Common myeloid progenitor, CD34-positive (primary cell): ENCODE measurements at places on chromosomes 6 and 20.

DNA sequence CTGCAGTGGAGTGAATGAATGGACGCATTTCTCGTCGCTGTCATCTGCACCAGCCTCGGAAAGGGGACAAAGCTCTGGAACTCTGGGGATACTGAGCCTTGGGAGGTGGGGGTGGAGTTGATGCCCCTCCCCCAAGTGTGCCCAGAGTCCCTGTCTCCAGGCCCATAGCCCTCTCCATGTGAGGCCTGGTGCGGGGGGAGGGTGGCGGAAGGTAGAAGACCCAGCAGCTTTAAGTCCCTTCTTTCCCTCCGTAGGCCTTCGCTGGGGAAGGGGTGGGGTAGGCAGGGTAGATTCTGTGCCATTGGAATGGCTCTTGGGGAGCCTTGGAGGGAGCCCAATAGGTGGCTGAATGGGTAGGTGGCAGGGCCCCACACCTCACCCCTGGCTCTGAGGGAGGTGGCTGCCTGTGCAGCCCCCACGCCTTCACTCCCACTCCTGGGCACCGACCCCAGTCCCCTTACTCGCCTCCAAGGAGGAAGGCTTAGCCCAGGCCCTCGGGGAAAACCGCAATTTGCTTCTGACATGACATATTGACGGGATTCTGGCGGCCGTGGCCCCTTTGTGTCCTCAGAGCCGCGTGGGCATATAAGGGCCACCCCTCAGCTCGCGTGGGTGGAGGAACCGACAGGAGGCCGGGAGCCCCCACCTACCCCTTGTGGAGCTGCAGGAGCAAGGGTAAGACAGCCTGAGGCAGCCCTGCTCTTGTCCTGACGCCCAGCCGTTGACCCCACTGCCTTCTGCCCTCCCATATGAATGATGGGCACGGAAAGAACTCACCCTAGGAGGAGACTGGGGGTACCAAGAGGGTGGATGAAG, at the start of gene BPIFB3:
TSS of gene BPIFB3 (plus strand) at position 613 of the 816 bp plus-strand sequence. CDS start 1,533 bp downstream, outside the sequence.
- no peak for DNase-seq

GRCh38 chr6:75397656-75398465, 95.7 kb downstream of the FILIP1 start:
- no peak for DNase-seq

DNA sequence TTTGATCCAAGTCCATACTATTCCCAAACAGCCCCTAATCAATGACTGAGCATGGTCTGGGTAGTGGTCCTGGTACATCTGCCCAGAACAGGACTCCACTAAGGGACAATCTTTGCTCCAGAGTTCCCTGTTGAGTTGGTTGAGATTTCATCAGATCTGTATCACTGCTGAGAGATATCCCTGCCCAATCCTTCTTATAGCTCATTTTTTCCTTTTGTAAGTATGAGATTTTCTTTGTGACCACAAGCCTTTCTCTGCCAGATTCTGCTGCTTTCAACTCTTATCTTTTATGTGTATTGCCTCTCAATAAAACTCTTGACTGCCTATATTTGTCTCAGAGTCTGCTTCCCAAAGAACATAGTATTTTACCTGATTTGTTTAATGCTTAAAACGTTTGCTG, 46.2 kb upstream of the LAMA2 start:
- DNase-seq, result no peak

DNA sequence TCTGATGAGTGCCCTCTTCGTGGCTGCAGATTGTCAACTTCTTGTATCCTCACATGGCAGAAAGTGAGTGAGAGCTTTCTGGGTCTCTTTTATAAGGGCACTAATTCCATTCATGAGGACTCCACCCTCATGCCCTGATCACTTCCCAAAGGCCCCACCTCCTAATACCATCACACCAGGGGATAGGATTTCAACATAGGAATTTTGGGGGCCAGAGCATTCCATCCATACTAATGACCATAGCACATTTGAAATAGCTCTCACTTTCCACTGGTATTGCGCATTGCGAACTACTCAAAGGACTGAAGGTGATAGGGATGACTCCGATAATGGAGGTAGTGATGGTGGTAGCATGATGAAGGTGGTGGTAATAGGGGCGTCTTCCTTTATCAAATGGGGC, 324.3 kb downstream of the PRL start:
- no peak for DNase-seq

GRCh38 chr20:25865715-25866656, 169.3 kb upstream of the ZNF337 start:
- peak; percentile 81 for DNase-seq

DNA sequence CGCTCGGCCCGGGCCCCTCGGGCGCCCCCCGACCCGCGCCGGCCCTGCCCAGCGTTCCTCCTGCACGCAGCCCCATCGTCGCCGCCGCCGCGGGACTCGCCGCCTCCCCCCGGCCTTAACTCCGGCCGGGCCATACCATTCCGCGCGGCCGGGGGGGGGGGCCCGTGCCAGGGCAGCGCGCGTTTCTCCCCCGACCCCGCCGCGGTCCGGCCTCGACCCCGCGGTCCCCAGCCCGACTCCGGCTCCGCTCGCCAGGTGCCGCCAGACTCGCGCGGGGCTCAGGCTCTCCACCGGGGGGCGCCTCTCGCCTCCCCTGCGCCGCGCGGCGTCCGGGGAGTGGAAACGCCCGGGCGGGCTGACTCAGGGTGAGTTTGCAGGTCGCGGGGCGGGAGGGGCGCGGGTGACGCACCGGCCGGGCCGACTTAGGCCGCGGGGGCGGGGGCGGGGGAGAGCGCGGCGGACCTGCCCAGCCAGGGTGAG, at the start of gene SRXN1:
TSS of gene SRXN1 (minus strand) at position 91 of the 480 bp plus-strand sequence. CDS start at position 76, 15 bp downstream.
- peak; percentile 95 for DNase-seq

- DNase-seq, result peak; percentile 52
Measured at GRCh38 chr6:36963451-36964290, 9.1 kb downstream of the PI16 start.

DNA sequence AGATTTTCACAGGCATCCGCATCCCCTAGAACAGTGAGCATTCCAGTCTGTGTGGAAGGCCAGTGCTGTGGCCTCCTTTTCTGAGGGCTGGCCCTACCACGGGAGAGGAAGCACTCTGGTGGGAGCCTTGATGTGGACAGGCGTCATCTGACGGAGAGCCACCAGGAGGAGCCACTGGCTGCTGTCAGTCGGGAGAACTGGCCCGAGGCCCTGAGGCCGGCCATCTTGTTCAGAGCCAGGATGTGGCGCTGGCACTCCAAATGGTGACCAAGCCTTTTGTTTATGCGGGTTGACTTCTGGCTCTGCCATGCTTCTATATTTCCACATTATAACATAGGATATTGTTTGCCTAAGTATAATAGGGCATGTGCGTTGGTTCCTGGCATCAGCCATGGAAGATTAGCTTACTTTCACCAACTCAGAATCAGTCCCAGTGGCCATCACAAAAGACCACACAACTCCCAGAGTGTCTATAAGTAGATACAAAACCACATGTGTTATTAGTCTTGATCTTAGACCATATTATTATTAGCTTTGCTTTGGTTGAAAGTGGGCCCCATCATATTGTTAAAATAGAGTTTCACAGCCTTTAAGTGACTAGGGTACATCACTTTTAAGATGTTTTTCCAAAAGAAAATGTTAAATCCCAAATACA, 273.9 kb upstream of the TAB2 start:
- no peak for DNase-seq

- DNase-seq, result no peak
Measured at GRCh38 chr20:40494248-40494647, 194.8 kb downstream of the MAFB start.

- no peak for DNase-seq
Measured at GRCh38 chr20:45028424-45029136, 62.3 kb downstream of the STK4 start.

DNA sequence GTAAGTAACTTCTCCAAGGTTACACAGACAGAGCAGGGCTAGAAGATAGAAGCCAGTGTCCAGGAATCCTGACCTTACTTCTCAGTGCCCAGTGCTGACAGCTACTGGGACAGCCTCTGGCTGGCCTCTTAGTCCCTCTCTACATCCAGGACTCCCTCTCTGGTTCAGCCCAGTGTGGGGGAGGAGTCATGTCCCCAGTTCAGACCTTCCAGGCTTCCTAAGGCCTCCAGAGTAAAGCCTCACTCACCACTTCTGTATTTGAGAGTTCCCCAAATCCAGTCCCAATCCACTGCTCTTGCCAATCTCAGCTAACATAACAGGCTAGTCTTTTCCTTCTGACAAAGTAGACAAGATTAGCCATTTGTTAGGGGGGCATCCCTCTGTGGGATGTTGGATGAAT, 36.9 kb upstream of the EPB41L1 start:
- no peak for DNase-seq

DNA sequence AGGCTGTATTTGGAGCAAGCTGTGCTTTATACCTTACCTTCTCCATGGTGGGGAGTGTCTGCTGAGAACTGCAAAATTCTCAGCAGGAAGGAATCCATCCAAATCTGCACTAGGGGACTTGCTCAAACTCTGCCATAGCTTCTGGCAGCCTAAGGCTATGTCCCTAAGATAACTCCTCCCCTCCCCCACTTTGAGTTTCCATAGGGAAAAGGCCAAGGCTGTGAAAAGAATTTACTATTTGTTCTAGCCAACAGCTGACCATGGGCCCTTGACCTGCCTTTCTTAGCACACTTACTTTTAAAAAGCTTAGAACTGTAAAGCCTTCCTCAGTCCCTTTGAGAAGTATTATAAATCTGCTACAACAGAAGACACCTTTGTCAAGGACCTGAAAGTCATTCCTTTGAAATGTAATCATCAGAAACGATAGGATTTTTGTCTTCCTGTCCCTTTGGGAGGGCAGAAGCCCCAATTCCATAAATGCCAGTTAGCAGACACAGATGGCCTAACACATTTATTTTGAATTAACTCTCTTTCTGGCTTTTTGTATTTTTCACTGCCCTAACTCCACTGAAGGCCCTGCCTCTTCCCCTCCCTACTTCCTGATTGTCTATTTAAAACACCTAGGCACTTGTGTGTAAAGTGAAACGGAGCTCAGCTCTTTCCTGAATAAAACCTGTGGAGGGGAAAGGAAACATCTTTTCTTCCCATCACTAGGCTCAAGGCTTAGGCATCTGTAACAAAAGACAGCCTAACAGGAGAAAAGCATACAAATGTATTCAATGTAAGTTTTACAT, 157.1 kb downstream of the AKAP7 start:
- no peak for DNase-seq

DNA sequence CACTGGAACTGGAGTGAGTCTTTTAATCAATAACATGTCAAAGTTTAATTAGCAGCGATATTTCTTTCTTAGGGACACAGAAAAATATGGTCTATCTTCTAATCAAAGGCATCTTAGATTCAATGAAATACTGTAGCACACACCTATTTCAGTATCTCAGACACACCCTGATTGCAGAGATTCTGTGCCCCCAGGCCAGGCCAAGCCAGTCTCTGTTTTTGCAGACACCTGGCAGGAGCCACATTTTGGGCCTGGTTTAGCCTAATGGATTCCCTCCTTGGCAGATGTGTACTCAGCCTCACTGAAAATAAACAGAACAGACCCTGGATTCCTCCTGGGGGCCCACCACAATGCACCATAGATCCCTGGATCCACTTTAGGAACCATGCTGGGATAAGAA, 74.8 kb downstream of the LRFN2 start:
- DNase-seq, result no peak

GRCh38 chr6:72683797-72684196, 61.9 kb downstream of the KCNQ5 start:
- DNase-seq, result no peak

DNA sequence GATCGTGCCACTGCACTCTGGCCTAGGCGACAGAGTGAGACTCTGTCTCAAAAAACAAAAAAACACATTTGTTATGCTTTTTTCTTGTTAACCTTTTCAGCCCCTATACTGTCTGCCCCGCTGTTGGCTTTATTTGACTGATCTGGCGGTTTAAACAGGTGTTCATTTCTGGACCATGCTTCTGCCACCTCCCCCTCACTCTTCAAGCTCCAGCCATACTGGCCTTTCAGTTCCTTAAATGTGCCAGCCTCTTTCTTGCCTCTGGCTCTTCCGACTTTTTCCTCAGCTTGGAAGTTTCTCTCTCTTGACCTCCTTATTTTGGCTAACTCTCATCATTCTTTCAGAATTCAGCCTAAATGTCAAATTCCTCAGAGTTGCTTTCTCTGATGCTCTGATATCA, 35.2 kb upstream of the TXLNB start:
- DNase-seq, result no peak

DNA sequence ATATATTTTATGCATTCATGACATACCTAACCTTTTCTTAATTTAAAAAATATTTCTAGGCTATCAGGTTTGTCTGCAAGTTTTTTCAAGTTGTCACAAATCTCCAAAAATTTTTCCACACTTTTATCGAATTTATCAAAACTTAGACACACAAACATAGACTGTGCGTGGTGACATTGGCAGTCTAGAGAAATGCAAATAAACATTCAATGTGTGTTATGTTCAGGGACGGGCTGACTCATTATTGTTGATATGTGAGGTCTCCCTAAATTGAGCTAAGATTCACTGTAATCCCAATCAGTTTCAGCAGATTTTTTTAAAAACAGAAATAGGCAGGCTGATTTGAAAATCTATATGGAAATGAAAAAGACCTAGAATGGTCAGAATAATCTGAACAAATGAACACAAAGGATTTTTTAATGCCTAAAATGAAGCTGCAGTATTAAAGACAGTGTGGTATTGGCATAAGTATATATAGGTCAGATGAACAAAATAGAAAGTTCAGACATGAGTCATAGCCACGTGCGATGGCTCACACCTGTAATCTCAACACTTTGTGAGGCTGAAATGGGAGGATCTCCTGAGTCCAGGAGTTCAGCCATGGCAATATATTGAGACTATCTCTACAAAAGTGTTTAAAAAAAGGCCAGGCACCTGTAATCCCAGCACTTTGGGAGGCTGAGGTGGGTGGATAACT, 19.2 kb downstream of the BLTP3A start:
- no peak for DNase-seq

- no peak for DNase-seq
Measured at GRCh38 chr6:562052-562676, 94.7 kb downstream of the HUS1B start.

- no peak for DNase-seq
Measured at GRCh38 chr20:9592419-9592818, 78.0 kb downstream of the LAMP5 start.

DNA sequence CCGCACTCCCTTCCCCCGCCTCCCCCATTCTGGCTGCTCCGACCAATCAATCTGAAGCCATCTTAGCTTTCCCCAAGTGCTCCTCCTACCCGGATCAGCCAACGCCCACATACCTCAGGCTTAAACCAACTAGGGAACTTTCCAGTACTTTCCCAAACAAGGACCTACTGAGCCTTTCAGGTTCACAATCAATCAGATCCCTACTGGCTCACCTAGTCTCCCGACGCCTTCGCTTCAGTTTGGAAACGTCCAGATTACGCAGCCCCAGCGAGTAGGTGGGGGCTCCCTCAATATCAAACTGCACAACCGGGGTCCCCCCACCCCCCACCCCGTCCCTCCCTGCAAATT, 432 bp downstream of the HSPA1L start:
- DNase-seq, result peak; percentile 80

DNA sequence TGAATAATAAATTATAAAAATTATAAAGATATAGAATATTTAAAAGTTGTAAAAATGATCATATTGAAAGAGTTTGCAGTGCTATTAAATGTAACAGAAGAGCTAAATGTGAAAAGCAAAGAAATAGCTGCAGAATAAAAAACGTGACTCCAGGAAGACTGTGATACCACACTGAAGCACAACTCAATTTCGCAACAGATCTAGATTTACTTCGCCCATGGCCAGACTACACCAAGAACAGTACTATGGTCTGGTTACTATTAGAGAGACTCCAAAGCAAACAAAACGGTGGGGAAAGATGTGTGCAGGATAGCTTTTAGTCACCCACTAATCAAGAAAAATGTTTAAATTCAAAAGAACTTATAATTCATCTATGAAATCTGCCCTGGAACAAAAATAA, 1.9 kb downstream of the CHD6 start:
- no peak for DNase-seq

GRCh38 chr6:169367507-169367906, 113.9 kb upstream of the THBS2 start:
- no peak for DNase-seq

GRCh38 chr6:129967427-129967826, 51.0 kb upstream of the L3MBTL3 start:
- no peak for DNase-seq
